ENCODE measurements at places on chromosomes 3 and 15.

GRCh38 chr15:39494462-39494861 lies 86.4 kb upstream of the THBS1 start:
- no peak for DNase-seq

DNA sequence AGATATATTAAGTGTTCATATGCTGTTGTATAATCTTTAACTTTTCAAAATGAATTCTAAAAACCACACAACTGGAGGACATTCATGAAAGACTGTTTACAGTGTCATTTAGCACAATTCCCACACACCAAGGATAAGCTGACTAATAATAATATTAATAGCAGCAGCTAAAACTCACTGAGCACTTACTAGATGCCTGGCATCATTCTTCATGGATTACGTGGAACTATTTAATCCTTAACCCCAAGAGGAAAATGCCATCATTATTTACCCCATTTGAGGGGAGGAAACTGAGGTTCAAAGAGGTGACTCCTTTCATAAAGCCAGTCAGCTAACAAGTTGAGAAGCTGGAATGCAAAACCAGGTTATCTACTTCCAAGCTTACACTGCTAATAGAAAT lies 77.0 kb downstream of the TMEM108 start:
- DNase-seq: no peak

DNA sequence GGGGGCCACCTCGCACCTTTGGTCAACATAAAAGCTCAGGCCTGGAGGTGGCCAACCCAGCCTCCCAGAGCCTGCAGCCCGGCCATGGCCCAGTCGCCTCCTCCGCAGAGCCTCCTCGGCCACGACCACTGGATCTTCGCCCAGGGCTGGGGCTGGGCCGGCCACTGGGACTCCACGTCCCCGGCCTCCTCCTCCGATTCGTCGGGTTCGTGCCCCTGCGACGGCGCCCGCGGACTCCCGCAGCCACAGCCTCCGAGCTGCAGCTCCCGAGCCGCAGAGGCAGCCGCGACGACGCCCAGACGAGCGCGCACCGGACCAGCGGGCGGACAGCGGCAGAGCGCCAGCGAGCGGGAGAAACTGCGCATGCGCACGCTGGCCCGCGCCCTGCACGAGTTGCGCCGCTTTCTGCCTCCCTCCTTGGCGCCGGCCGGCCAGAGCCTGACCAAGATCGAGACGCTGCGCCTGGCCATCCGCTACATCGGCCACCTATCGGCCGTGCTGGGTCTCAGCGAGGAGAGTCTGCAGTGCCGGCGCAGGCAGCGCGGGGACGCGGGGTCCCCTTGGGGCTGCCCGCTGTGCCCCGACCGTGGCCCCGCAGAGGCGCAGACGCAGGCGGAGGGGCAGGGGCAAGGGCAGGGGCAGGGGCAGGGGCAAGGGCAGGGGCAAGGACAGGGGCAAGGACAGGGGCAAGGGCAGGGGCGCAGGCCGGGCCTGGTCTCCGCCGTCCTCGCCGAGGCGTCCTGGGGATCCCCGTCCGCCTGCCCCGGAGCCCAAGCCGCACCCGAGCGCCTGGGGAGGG lies at the start of gene MESP2:
MESP2 (plus strand) TSS at position 59 of the 799 bp plus-strand sequence; CDS start at position 85, 26 bp downstream.
- peak; percentile 46 for DNase-seq

- DNase-seq: no peak
These were observed 11.7 kb upstream of the NMB start for GRCh38 chr15:84669726-84670125.

DNA sequence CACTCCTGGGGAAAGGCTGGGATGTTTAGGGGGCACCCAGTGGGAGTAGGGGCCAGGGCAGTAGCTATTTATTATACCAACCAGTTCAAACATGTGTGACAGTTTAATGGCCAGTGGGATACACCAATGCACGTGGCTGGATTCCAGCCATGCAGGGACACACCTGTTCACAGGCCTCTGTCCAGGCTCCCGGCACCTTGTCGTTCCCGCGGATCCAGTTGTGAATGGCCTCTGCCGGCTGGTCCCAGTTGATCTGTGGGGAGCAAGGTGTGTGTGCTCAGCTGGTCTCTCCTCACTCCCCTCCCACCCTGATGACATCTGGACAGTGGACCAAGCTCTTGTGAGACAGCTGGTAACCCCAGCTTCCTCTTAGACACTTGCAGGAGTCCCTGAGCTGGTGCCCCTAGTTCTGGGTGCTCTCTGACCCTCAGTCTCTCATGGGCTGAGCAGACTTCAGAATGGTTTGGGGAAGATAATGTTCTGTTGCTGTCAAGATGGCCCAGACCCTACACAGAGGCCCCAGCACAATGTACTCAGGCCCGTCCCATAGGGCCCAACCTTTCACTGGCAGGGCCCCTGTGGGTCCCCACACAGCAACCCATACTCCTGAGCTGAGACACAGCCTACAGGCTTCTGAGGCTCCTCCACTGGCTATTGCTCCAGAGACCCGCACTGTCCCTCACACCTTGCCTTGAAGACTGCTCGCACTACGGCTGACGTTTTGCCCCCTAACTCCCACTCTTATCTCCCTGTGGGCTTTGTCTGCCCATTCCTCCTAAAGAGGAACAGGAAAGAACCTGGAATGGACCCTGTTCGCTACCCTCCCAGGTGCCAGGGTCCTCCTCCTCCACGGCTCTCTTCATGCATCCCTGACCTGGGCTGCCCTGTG lies 25.8 kb downstream of the ALDH1L1 start:
- no peak for DNase-seq

DNA sequence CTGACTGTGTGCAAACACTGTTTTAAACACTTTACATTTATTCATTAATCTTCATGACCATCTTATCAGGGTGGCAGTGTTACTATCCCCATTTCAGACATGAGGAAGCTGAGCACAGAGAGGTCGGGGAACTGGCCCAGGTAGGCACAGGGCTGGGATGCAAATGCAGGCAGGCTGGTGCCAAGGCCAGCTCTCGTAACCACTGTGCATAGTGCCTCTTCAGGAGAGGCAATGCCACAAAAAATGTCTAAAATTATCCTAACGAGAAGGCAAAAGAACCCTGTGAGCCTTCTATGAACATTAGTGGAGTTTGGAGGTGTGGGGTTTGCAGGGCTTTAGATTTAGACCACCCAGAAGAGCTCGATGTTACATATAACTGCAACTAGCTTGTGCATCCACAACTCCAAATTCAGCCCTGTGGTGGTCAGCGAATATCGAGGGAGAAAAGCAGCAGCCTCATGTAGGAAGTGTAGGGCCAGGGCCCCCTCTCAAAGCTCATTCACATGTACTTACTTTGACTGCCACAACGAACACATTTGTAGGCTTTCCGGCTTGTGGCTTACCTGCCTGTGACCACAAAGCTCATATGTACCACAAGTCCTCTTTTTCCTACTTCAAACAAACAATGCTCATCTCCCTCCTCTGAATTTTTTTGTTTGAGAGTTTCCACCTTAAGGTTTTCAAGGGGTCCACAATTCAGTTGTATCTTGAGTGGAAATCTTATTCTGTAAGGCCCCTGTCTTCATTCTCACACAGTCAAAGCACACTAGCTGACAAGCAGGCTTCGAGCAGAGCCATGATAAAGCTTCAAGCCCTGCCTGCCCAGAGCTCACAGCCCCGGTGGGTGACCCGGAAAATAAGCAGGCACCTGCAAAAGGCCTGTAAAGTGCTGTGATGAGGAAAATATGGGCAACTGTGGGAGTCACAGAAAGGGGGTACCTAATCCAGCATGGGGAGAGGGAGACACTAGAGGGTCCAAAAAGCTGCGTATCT lies 722.9 kb upstream of the CFAP20DC start:
- peak; percentile 63 for DNase-seq

DNA sequence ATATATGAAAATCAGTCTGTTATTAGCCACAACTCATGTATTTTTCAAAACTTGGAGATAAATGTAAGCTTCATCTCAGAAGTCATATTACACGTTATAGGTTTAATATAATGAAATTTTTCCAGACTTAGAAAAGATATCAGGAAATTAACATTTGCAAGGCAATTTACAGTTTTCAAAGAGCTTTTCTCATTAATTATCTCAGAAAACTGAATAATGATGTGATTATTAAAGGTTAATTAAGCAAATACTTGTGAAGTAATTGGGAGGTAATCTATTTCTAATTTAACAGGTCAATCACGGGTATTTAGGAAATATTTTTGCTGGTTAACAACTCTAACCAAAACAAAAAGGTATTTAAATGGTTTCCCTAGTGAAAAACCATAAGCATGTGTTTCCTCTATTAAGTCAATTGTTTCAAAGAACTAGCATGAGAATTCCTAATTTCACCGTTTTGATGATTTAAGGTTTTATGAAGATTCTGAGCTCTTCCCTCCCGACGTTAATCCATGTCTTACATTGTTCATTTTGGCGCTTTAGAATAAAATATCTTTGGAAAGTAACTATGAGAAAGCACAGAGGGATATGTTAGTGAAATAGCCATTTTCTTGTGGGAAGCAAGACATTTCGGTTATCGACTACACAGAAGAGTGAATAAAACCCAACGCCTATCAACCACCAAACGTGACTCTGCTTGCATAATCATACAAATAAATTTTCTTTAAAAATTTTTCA lies 1.5 kb upstream of the NEO1 start:
- no peak for DNase-seq
